ENCODE measurements at places on chromosomes 5 and 9. TPM values are rescaled to one million over a fixed set of nuclear protein-coding genes. Genes with fewer than 3 reads are reported as not detected.

The RAPGEF1 gene
- total RNA-seq, result 149 TPM

- no peak for DNase-seq
Measured at GRCh38 chr5:135564331-135564730, 14.5 kb downstream of the CXCL14 start.

DNA sequence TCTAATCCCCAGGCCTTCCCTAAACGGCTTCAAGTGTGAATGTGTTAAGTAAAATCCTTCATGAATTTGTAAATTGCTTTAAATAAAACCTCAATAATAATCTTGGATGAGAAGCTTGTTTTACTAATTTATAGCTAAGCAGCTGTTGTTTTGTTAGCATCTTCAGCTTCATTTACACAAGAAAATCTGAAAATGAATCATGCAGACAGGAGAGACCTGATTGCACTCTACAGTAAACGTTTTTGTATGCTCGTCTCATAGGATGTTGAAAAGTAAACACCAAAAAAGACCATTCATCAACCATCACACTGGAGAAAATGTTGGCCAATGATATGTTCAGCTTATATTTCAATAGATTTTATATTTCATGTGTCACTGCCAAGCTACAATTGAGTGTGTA lies 40.4 kb upstream of the MAP3K1 start:
- no peak for DNase-seq

The QRFP gene
- total RNA-seq, result not detected

The LHX2 gene
- total RNA-seq, result not detected

The POLR1E gene
- 27.6 TPM for total RNA-seq

The NR5A1 gene
- total RNA-seq, result not detected

The ARHGEF39 gene
- total RNA-seq, result 19.9 TPM

The MRPL36 gene
- 44.8 TPM for total RNA-seq

DNA sequence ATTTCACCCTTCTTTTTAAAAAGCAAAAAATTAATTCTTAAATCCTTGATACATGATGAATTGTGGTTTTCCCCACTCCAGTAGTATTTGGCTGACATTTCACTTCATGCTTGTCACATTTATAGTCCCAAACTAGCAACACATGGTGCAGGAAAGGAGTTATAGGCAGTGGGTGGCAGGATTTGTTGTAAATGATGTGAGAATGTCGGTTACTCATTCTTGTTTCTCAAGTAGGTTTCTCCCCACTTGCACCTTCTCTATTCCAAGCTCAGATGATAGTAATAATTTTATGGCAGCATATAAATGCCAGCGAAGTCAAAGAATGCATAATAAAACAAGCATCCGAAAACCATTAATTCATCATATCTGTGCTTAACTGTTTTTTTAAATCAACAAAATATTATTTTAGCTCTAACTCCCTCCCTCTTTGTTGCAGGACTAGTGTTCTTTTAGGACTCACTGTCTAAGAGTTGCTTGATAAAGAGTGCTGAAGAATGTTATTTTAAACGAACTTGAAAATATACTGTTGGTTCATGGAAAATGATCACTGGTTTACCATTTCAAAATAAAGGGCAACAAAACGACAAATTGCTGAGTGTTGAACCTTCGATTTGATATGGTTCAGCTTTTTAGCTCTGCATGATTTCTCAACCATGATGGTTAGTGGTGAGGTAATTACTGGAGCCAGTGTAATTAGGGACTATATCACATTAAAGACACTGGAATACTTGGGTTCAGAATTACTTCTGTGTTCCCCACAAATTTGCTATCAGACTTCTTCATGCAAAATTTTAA lies 88.1 kb upstream of the ADAMTSL1 start:
- no peak for DNase-seq

The PLAC8L1 gene
- 0.50 TPM for total RNA-seq

DNA sequence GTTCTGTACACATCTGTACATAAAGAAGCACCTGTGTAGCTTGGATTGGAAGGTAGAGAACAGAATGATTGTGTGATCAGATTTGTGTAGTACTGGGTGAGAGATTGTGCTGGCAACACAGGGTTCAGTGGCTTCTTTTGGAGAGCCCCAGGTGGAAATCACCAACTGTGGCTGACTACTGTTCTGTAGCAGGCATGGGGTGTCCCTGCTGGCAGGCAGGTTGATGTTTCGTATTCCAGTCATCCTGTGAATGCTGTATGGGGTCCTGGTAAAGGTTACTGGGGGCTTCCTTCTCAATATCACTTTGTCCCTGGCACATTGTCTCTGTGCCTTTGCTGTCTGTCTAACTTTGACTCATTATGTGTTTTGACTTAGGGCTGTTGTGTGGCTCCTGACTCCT lies 5.3 kb downstream of the ASPN start:
- DNase-seq, result no peak

The TIMD4 gene
- total RNA-seq, result 2.4 TPM

GRCh38 chr9:137254624-137255447 lies at the start of gene NELFB:
TSS of gene NELFB (plus strand) at chr9:137255327.
- DNase-seq, result peak; percentile 96

The SMIM32 gene
- not detected for total RNA-seq

GRCh38 chr9:137688725-137689124 lies 69.9 kb downstream of the EHMT1 start:
- DNase-seq, result no peak

- no peak for DNase-seq
Measured at GRCh38 chr5:136043551-136043950, 14.8 kb downstream of the TGFBI start.

GRCh38 chr5:43301653-43302091 lies 11.5 kb downstream of the HMGCS1 start:
- DNase-seq, result no peak

The TRIO gene
- total RNA-seq, result 8.3 TPM

The FOXD1 gene
- 0.38 TPM for total RNA-seq

- no peak for DNase-seq
Measured at GRCh38 chr5:66958980-66959641, 237.5 kb downstream of the CD180 start.

DNA sequence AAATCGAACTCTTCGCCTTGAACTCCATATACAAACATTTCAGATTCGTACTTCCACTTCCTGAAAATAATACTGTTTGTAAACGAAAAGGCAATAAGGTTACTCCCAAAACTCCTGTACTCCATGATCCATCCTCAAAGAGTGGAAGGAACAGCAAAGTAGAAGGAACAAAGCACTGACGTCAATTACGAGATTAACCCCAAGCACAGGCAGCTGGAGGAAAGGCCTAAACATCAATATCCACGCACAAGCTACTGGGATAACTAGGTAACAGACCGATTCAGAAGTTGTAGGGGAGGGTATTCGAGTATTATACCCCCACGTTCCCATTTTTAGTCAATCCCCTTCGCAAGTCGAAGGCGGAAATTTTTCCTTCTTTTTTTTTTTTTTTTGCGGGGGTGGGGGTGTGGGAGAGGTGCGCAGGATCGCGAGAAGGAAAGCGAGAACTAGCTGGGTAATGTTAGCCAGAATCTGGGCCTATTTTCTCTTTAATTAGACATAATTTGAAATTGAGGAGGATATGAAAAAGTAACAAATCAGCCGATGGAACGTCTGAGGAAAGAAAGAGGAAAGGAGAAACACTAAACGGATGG lies 909 bp downstream of the AFF4 start:
- no peak for DNase-seq

- no peak for DNase-seq
Measured at GRCh38 chr5:151449297-151449696, 1.9 kb downstream of the SLC36A1 start.

GRCh38 chr5:127451096-127451495 lies 66.3 kb upstream of the PRRC1 start:
- no peak for DNase-seq

- no peak for DNase-seq
Measured at GRCh38 chr9:9016597-9016996, 1217.0 kb upstream of the DMAC1 start.

The OTP gene
- total RNA-seq, result not detected

The SPINK5 gene
- not detected for total RNA-seq

- DNase-seq, result peak; percentile 32
Measured at GRCh38 chr5:33997331-33997983, 10.4 kb downstream of the AMACR start.

DNA sequence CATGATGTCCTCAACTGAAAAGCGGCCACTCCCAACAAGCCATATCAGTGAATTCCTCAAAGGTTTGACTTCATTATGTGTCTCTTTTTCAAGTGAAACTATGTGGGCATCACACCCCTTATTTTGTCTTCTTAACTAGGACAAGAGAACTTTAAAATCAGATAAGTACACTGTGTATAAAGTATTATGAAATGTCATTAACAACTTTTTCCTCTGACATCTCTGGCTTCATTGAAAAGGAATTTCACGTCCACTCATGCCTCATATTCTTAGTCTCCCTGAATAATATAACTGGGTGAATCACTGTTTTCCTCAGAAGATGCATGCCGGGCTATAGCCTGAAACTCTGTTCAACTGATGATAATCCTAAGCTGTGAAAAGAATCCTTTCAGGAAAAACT lies 415.8 kb downstream of the ACTL7B start:
- DNase-seq, result no peak

- no peak for DNase-seq
Measured at GRCh38 chr5:94618029-94618492, 343 bp downstream of the KIAA0825 start.

GRCh38 chr5:87781976-87782375 lies 369.2 kb upstream of the CCNH start:
- DNase-seq, result no peak

The ORM2 gene
- not detected for total RNA-seq

The PCYOX1L gene
- total RNA-seq, result 41.2 TPM

The SPATA31C1 gene
- not detected for total RNA-seq

The FOXD4L6 gene
- total RNA-seq, result not detected

DNA sequence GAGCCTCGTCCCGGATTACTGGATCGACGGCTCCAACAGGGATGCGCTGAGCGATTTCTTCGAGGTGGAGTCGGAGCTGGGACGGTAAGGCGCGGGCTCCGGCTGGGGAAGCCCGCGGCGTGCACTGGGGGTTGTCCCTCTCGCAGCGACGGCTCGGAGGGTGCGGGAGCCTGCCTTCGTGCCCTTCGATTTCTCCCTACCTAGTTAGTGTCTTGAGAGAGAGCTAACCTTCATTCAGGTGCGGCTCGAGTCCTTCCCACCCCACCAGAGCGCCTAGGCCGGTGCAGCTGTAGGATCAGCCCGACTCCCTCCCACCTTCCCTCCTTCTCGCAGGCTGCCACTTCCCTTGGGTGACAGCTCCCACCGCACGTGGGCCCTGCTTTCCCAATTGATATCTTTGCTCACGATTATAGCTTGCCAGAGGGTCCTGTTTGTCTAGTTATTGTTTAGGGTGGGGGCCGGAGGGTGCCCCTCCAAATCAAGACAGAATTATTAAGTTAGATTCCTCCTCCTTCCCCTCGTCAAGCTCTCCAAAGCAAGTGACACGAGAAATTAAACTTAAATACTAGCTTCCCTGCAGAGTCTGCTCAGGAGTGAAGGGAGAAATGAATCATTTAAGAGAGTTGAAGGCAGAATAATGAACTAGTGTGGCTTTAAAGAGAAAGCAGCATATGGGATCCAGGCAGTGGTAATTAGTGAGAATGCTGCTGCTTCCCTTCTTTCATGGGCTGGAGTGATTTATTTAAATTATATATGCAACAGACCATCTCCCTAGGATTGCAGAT lies 569 bp downstream of the CAMK4 start:
- no peak for DNase-seq

DNA sequence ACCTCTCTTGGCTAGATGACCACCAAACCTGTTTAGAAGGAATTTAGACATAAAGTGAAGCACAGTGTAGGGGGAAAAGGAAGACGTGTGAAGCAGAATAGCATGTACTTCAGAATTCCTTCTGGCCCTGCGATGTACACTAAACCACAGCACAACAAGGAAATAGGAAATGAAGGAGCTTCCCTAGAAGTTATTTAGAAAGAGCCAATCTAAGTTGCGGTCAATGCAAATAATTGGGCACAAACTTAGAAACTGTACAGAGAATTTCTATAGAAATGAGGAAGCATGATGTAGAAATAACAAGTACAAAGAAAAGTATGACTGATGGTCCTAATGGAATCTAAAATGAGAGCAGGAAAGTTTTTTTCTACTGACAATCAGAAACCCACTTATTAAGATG lies 41.5 kb downstream of the ANKRD55 start:
- no peak for DNase-seq
